ENCODE measurements at places on chromosomes 1 and 21.

DNA sequence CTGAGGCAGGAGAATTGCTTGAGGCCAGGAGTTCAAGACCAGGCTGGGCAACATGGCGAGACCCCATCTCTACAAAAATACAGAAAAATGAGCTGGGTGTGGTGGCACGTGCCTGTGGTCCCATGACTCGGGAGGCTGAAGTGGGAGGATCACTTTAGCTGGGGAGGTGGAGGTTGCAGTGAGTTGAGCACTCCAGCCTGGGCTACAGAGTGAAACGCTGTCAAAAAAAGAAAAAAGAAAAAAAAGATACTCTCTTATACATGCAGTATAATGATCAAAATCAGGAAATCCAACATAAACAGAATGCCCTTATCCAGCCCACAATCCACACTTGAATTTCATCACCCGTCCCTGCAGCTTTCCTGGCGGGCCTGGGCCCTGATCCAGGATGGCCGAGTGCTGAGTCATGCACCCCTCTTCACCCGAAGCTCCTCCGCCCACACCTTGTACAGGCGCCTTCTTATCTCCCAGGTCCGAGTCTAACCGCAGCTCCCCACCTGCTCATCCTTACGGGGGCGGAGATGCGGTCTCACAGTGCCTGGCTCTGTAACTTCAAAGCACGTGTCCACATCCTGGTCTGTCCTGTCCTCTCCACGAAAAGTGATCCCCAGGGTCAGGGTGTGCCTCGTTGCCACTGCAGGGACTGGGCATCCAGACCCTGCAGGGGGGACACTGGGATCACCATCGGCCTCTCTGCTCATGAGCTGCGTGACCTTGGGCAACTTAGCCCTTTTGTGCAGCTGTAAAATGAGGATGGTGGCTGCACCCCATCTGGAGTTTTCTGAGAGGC, 120.2 kb upstream of the SLC45A1 start:
- DNase-seq = no peak

DNA sequence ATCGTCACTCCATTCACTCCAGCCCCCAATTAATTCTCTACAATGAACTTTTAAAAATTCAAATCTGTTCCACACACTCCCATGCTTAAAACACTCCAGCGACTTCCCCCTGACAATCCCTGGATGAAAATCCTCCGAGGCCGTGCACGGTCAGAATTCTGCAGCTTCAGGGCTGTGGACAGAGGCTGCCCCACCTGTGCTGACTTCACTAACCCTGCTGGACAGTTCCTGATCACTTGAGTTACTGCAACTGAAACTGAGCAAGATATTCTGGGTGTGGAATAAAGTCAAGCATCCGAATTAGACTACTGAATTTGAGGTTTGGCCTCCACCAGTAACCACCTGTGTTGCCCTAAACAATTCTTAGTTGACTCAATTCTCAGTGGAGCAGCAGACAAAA, 1.0 kb upstream of the JAK1 start:
- DNase-seq = no peak

DNA sequence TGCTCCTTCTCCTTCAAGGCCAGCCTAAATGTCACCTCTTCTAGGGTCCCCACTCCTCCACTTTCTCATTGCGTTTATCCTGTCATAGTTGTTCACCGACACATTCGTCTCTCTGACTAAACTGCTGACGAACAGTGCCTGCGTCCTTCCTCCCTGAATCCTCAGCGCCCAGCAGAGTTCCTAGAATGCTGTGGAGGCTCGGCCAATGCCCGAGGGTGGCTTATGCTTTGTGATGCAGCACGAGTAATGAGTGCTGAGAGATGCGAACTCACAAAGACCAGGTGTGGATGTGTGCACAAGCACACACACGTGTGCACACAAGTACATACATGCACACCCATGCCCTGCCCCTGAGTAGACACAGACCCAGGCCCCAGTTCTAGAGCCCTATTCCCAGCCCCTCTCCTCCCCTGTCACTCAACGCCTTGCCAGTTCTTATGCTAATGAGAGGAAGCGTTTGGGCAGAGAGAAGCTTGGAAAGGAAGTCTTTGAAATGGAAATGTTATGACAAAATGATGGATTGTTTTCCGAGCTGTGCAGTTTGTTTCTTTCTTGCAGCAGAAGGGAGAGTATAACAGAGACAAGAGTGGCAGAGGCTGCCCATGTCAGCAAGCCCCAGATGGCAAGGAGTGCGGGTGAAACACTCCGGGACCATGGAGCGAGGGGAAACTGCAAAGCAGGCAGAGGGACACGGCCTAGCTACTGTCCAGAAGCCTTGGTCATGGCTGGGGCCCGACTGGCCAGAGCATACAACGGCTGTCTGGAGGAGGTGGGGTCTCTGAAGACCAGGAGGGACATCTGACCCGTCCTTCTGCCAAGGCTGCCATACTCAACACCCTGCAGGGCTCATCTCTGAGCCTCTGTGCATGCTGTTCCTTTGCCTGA, 24.2 kb downstream of the KCNA10 start:
- no peak for DNase-seq

GRCh38 chr1:27395441-27396195, 3.2 kb downstream of the GPR3 start:
- DNase-seq = peak; percentile 81

DNA sequence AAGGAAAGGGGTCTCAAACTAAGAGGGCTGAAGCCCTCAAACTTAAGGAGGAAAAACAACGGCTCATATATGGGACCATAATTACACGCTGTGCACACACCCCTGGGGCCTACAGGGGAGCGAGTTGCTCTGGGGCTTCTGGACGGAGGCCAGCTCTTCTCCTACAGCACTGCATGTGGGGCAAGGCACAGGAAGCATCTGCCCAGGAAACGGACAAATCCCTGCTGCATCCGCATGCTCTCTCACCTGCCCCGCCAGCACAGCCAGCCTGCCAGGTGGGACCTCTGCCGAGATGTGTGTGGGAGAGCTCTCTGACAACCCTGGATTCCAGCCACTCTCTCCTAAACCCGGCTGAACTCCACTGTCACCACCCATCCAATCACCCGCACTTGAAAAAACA, 54.1 kb downstream of the MRPL37 start:
- no peak for DNase-seq

DNA sequence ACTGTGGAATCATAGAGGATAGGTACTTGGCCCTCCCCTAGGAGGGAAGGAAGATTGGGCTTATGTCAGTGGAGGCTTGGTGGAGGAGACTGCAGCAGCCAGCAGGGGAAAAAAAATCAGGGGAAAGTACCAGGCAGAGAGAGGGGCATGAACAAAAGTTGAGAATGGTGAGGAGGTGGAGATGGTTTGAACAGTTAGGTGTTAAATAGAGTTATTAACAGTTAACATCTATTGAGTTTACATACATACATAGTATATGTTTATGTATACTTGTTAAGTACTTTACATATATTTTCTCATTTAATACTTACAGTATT, 136.5 kb upstream of the HNRNPU start:
- DNase-seq = no peak

DNA sequence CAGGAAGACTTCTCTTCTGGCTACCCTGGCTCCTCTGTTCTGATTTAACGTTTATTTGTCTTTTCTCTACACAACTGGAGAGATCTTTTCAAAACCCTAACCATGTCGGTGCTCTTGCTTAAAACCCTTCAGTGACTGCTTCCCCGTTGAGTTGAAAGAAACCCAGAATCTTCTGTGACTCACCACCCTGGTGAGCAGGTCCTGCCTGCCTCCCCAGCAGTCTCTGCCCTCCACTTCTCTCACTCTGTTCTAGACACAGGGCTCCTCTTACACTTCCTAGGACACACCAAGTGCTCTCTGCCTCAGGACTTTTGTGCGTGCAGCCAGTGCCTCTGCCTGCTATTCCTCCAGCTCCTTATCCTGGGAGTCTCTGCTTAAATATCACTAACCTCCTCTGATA, 131.4 kb downstream of the IER5 start:
- DNase-seq = no peak

DNA sequence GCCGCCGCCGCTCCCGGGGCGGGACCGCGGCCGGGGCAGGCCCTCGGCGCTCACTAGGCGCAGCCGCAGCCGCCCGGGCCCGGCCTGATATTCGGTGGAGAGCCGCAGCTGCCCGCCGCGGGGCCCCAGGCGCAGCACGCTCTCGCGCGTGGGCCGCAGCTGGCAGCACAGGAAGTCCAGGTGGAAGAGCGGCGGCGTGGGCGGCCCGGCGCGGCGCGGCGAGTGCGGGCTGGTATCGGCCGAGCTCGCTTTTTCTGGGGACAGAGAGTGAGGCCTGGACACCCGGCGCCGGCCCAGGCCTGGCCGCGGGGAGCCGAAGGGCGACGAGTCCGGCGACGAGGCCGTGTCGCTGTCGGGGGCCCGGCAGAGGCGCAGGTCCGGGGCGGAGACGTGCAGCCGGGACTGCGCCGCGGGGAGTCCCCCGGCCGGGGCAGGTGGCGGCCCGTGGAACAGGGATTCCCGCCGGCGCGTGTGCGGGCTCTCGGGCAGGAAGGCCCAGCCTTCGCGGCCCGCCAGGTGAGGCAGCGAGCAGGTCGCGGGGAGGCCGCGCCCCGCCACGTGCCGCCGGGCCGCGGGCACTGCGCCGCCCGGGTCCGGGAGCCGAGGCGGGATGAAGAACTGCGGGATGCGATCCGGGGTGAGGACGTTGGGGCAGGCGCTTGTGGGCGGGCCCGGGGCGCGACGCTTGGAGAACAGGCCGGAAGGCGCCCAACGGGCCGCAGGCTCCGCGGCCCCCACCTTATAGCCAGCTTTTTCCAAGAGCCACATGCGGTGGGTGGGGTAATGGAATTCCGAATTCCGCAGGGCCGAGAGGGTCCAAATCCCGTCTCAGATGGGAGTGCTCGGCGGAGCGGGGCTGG, 1.2 kb downstream of the C2CD4D start:
- DNase-seq = peak; percentile 57

- no peak for DNase-seq
These were observed 500.9 kb upstream of the PTBP2 start for GRCh38 chr1:96220651-96221050.

- no peak for DNase-seq
These were observed 149.5 kb downstream of the TTLL7 start for GRCh38 chr1:83849191-83850061.

- no peak for DNase-seq
These were observed 141.0 kb downstream of the SDCCAG8 start for GRCh38 chr1:243396876-243397275.

- DNase-seq = no peak
These were observed 92.0 kb upstream of the RALGPS2 start for GRCh38 chr1:178633056-178633455.

DNA sequence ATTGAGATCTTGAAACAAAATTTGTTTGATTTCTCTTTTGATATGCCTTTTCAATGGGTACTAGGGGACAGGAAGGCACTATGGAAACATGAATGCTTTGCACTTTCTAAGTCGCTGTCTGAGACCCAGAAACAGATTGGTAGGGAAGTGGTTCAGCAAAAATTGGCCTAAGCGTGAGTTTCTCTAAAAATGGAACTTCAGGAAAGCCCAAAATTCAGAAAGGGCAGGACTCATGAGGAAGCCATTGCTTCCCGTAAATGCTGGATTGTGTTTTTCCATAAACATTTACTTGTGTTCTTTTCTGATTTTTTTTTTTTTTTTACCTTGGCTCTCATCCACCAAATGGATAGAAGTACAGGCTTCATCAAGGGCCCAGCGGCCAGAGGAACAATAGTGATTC, 123.7 kb upstream of the ATP1B1 start:
- DNase-seq = no peak
